Common myeloid progenitor, CD34-positive (primary cell): ENCODE measurements at places on chromosomes 6 and 20.
A peak's percentile ranks its signal among the peaks of the same experiment; 100 is the strongest.

DNA sequence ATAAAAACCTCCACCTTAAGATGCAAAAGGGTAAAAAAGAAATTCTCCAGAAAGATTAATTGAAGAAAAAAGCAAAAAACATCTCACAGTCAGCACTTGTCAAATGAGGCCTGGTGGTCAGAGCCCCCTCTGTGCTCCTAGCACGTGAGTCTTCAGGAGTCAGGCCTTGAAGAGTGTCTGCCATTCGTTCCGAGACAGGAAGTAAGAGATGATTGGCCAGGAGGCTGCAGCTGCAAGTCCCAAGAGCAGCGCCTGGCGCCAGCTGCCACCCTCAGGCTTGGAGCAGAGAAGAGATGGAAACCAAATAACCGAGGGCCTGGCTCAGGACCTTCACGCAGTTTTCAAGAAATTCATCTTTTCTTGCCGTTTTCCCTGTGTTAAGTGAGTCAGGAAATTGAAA is 65.0 kb downstream of the FAM120B start:
- no peak for DNase-seq
- peaks cover 18% of the 10 kb centered on the region for H3K36me3 ChIP-seq
- H3K4me1 ChIP-seq, result peaks cover 6% of the 10 kb centered on the region
- no peaks in the 10 kb centered on the region for H3K27me3 ChIP-seq
- H3K4me3 ChIP-seq, result no peak overlapping the region

- no peak overlapping the region for H3K27ac ChIP-seq
- no peaks in the 10 kb centered on the region for H3K4me1 ChIP-seq
- no peaks in the 10 kb centered on the region for H3K27me3 ChIP-seq
- no peak overlapping the region for H3K4me3 ChIP-seq
- no peak for DNase-seq
These were observed 45.7 kb downstream of the NKAIN2 start for GRCh38 chr6:123849406-123849805.

GRCh38 chr6:141258516-141258915 is 874.2 kb upstream of the GJE1 start:
- no peaks in the 10 kb centered on the region for H3K27me3 ChIP-seq
- no peak overlapping the region for H3K27ac ChIP-seq
- no peaks in the 10 kb centered on the region for H3K4me1 ChIP-seq
- DNase-seq, result no peak

DNA sequence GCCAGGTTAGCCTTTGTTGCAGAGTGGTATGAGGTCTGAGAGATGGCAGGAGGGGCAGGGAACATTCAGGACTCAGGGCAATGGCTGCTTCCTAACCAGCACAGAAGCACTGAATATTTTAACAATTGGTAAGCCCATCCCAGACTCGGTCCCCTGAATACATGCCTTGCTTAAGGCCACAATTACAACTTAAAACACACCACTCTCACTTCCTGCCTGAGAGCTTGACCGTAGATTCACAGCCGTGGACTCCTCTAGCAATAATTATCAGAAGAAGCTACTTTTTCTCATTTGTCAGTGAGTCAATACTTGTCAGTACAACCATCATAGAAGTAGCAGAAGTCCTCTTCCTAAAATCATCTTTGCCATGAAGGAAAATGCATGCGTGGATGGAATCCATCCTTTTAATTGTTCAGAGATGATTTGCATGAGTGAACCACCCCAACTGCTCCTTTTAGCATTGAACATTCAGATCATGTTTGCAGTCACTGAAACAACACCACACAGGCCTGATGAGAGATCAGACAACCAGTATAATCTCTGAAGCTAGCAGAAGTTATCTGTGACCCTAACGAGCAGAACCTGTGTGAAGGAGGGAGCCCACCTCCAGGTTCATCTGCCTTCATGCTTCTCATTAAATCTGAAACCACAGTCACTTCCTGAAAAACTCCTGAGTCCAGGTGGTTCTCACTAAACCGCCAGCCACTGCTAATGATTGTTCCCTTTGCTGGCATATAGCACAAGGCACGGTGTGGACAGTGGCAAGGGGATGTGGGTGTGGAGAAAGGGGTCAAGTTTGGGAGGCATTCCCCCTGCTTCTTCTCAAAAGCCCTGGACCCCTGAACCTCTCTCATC is 333.9 kb upstream of the CNR1 start:
- H3K4me1 ChIP-seq, result no peaks in the 10 kb centered on the region
- no peaks in the 10 kb centered on the region for H3K36me3 ChIP-seq
- H3K27me3 ChIP-seq, result no peaks in the 10 kb centered on the region
- H3K4me3 ChIP-seq, result no peak overlapping the region
- no peak overlapping the region for H3K27ac ChIP-seq
- DNase-seq, result no peak

DNA sequence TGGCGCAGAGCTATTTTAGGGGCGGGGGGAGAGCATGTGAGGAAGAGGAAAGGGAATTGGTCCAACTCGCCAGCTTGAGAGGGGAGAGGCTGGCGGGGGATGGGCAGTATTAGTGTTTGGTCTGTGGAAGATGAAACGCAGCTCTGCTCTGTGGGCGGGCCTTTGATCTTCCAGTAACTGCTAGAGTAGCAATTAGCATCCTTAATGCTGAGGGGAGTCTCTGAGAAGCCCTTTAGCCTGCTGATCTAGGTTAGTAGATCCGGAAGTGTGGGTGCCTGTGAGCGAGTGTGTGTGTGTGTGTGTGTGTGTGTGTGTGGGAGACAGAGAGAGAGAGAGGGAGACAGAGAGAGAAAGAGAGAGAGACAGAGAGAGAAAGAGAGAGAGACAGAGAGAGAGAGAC is 117.2 kb upstream of the BACH2 start:
- DNase-seq, result peak; percentile 41
- H3K4me1 ChIP-seq, result peaks cover 5% of the 10 kb centered on the region
- H3K4me3 ChIP-seq, result no peak overlapping the region
- no peaks in the 10 kb centered on the region for H3K36me3 ChIP-seq
- H3K27me3 ChIP-seq, result no peaks in the 10 kb centered on the region
- no peak overlapping the region for H3K27ac ChIP-seq

- no peak overlapping the region for H3K4me3 ChIP-seq
- H3K36me3 ChIP-seq, result no peaks in the 10 kb centered on the region
- H3K4me1 ChIP-seq, result peaks cover 17% of the 10 kb centered on the region
- no peaks in the 10 kb centered on the region for H3K27me3 ChIP-seq
These were observed 49.9 kb upstream of the CD83 start for GRCh38 chr6:14067656-14068055.

- DNase-seq, result no peak
- H3K4me1 ChIP-seq, result peaks cover 36% of the 10 kb centered on the region
- peaks cover 2% of the 10 kb centered on the region for H3K36me3 ChIP-seq
- H3K27ac ChIP-seq, result no peak overlapping the region
- H3K4me3 ChIP-seq, result peak overlapping the region; percentile 34
These were observed 27.7 kb downstream of the RIPOR2 start for GRCh38 chr6:24907919-24908649.
